ENCODE measurements at places on chromosomes 1 and 21. TPM values are rescaled to one million over a fixed set of nuclear protein-coding genes. Genes with fewer than 3 reads are reported as not detected.

GRCh38 chr1:228283043-228283371 is 75.2 kb downstream of the OBSCN start:
- DNase-seq, result no peak

DNA sequence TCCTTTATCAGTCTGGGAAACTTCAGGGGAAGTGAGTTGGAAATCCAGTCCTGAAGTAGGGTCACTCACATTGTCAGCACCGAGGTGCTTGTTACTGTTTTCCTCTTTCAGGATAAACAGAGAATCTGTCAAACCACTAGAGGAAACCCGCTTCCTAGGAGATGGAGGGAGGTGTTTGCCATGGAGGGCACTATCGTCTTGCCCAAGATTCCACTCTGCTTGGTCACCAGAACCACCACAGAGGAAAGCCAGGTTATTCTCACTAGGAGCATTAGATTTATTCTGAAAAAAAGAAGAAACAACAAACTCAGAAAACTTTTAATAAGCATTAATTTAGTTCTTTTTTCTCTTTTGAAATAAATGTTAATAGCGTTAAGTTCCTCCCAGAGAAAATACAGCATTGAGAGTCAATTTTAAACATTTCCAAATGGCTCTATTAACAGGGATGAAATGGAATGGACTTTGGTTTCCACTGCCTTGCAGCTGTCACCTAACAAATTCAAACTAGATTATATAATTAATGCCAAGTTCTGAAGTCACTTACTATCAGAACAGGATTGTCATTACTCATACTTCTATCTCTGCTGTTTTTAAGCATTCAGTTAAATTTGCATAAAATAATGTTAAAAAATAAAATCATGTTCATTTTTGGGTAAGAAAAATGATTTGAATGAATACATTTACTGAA is 242.8 kb downstream of the CRB1 start:
- DNase-seq, result no peak

- no peak for DNase-seq
These were observed 24.4 kb upstream of the HUNK start for GRCh38 chr21:31848326-31848985.

GRCh38 chr1:201369209-201369608 is 8.3 kb downstream of the TNNT2 start:
- DNase-seq, result no peak

DNA sequence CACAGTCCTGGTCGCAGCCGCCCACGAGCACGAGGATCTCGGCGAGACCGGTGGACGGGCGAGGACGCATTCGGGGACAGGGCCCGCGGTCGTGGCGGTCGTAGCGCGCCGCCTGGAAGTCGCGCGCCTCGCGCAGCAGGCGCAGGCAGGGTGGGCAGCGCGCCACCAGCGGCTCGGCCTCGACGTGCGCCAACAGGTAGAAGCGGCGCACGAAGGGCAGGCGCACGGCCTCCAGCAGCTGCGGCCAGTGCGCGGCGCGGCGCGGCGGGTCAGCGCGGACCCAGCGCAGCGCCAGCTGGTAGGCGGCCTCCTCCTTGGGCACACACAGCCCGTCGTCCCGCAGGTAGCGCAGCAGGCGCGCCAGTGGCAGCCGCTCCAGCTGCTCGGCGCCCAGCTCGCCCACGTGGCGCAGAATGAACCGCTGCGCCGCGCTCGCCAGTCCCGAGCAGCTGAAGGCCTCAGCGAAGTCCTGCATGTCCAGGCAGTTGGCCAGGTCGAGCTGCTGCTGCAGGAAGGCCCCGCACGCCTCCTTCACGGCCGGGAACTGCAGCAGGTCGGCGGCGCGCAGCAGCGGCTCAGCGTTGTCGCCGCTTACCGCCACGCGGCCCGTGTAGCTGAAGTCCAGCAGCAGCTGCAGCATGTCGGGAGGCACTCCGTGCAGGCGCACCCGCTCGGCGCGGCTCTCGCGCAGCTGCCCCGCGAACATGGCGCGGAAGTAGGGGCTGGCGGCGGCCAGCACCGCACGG is 573 bp downstream of the KLHL21 start:
- no peak for DNase-seq

- DNase-seq, result peak; percentile 34
These were observed 17.1 kb upstream of the PROK1 start for GRCh38 chr1:110433803-110434202.

- DNase-seq, result no peak
These were observed 96.8 kb downstream of the LACTBL1 start for GRCh38 chr1:22875841-22876240.

DNA sequence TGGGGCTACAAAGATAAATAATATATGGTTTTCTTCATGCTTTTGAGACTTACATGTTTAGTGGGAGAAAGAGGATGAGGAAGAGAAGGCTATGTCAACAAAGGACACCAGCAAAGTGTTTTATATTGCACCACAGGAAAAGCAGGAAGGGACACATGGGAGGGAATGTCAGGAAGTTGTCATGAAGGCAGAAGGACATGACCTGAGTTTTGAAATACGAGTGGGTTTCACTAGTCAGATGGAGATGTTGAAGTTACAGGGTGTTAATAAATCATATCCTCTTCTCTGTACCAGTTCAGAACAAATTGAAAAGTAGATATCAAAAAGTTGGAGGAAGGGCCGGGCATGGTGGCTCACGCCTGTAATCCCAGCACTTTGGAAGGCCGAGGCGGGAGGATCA is 18.2 kb upstream of the AGO1 start:
- no peak for DNase-seq

GRCh38 chr1:69702085-69702484 is 134.4 kb downstream of the LRRC7 start:
- DNase-seq, result no peak

GRCh38 chr1:20496241-20496661 is 10.2 kb upstream of the CAMK2N1 start:
- DNase-seq, result no peak

GRCh38 chr1:178161516-178161915 is 67.6 kb downstream of the RASAL2 start:
- no peak for DNase-seq

DNA sequence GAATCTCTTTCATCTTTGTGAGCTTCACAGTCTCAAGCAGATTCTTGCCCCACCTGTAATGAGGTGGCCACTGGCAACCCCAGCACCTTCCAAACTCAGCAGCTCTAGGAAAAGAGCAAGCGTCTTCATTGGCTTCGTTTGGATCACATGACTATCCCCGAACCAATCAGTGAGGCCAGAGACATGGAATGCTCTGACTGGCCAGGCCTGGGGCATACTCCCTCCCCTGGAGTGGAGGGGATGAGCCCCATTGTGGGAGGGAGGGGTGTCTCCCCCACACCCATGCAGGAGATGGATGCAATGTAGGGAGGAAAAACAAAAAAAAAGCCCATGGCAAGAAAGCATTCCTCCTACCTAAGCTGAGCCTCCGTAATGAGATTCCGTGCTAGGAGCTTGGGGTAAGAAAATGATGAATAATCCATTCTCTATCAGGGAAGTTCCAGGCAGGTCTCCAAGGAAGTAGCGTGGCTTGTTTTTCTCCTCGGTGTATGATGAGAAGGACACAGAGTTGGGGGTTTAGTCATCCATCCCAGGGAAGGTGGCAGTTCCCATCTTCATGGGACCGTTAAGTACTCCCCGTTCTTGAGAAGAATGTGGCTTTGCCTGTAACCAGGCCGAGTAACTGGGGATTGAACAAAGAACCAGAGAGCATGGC is 32.7 kb downstream of the FHAD1 start:
- no peak for DNase-seq

GRCh38 chr1:80403471-80403893 is 1397.0 kb upstream of the ADGRL4 start:
- no peak for DNase-seq

DNA sequence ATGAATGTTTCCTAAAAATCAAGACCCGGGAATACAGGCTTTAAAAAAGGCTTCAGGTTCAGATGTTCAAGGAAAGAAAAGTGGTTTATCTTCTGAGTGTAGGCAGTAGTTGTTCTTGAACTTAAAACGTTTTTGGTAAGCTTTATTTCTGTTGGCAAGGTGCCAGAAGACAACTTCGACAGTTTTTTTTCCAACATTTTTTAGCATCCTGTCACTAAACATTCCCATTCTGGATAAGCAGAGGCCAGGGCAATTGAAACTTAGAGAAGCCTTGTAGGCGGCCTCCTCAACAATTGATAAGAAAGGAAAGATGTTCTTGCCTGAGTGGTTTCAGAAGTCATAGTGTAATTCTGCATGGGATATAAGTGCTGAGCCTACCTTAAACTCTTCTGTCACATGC is 66.7 kb downstream of the PATJ start:
- DNase-seq, result no peak

- DNase-seq, result no peak
These were observed 114.1 kb downstream of the LHX4 start for GRCh38 chr1:180343921-180344769.

DNA sequence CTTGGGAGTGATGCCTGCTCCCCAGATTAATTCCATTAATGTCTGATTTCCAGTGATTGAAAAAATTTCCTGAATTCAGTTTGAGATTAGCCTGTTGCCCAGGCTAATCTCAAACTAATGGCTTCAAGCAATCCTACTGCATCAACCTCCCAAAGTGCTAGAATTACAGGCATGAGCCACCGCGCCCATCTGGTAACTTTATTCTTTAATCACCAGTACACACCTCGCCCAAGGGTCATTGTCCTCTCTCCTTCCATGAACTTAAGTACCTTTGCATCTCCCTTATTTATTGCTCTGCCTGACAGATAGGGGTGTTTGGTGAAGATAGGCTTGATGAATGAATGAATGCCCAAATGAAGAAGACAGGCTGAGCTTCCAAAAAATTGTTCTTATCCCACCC is 366.5 kb downstream of the SIPA1L2 start:
- DNase-seq, result no peak

- peak; percentile 30 for DNase-seq
These were observed 12.5 kb upstream of the ATF3 start for GRCh38 chr1:212595787-212596714.

GRCh38 chr1:204714861-204715511 is 29.4 kb upstream of the LRRN2 start:
- peak; percentile 65 for DNase-seq

The FBXO42 gene
- total RNA-seq, result 20.0 TPM

The CHODL gene
- not detected for total RNA-seq

The AZIN2 gene
- total RNA-seq, result 0.94 TPM

The PTPRF gene
- 0.48 TPM for total RNA-seq

The SMIM34 gene
- total RNA-seq, result not detected

The HAO2 gene
- total RNA-seq, result not detected

The PANK4 gene
- total RNA-seq, result 49.1 TPM

The DDR2 gene
- total RNA-seq, result 0.41 TPM

The ZYG11B gene
- total RNA-seq, result 15.9 TPM

The PTGFR gene
- total RNA-seq, result not detected

The NUF2 gene
- 92.5 TPM for total RNA-seq

The PTCH2 gene
- total RNA-seq, result 1.0 TPM

The TTC22 gene
- not detected for total RNA-seq

The PADI3 gene
- total RNA-seq, result not detected

The PTGS2 gene
- not detected for total RNA-seq

The KRTAP20-1 gene
- total RNA-seq, result not detected
